Kasumi-1 (cell line): ENCODE measurements at places on chromosomes 11 and 22.

GRCh38 chr11:76026281-76026680 is 180.0 kb downstream of the WNT11 start:
- DNase-seq = no peak

- no peak for DNase-seq
These were observed 306.1 kb upstream of the DDI1 start for GRCh38 chr11:103730131-103730940.

GRCh38 chr22:48478124-48478523 is 1349.5 kb downstream of the BRD1 start:
- DNase-seq = no peak

- no peak for DNase-seq
These were observed at the start of gene PIWIL4 for GRCh38 chr11:94567181-94567670. TSS of gene PIWIL4 (plus strand) at chr11:94567368. CDS start at chr11:94567519, 151 bp downstream.

DNA sequence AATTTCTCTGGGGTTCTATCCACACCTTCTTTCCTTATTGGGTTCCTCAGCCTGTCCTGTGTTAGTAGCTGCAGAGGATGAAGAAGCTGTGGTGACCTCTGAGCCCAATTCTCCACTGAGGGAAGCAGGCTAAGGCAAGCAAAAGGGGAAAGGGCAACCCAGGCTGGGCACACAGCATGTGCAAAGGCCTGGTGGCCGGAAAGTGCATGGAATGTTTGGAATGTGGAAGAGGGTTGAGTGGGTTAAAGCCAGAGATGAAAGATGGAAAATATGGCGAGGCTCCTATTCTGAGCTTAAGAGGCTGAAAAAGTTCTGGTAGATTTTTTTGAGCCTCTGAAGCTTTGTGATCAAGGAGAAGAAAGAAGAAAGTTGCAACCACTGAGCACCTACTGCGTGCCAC is 247.1 kb downstream of the MIAT start:
- DNase-seq = no peak

GRCh38 chr11:76067099-76067498 is 139.2 kb downstream of the WNT11 start:
- DNase-seq = no peak

- DNase-seq = no peak
These were observed 1327.3 kb downstream of the TBC1D22A start for GRCh38 chr22:48089601-48090331.

DNA sequence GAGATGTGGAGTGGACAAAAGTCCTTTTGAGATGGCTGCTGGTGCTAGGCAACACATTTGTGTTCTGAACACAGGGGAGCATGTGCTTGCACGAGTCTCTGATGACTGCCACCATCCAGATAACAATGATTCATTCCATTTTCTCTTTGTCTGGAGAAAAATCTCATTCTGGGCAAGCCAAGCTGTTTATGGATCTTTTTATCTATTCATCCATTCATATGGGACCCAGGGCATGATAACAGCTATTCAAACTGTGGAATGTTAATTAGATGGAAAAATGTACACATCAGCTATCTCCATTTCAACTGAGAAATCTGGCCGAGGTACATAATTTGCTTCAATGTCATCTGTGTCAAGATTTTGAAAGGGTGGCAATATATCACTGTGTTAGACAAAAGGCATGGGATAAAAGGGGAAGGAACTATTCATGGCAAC is 117.5 kb upstream of the ZBED5 start:
- no peak for DNase-seq

DNA sequence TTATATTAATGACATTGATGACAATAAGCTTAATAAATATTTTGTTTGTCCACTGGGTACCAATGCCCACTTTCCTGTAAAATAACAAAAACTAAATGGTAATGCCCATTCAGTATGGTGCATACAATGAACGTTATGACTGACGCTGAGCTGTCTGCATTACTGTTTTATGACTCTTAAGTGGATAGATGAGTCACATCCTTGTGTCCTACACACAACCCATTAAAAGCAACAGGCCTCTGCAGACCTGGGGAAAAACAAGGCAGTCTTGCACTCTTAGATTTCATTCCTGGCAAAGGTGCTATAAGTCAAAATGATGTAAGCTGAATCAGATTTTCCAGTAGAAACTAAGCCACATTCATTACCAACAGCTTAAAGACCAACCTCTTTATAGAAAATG is 176.3 kb upstream of the TMEM45B start:
- DNase-seq = no peak

DNA sequence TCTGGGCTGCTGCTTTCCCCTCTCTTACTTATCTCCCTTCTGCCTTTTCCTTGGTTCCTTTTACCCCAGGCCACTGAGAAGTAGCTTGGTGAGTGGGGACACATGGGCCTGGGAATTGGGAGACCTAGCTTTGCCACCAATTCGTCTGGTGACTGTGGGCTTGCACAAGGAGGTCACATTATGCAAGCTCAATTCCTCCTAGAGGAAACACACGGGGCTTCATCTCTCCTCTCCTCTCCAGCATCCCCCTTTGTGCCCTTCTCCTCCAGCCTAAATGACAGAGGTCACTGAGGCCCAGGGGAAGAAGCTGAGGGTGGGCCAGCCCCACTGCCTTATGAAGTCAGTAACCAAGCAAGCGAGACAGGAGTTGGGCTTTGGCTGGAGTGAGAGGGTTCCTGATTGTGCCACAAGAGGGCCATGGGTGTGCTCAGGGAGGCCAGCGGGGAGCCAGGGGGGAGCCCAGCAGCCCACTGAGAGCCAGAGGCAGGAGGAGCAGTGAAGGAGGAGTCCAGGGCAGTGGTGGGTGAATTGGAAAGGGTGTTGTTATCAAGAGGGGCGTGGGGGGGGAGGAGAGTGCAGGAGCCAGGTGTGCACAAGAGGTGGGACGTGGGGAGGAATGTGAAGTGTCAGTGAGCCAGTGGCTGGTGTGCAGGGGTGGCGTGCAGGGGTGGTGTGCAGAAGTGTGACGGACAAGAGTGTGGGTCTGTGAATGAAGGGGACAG is 2.0 kb downstream of the CLCF1 start:
- DNase-seq = peak; percentile 61

GRCh38 chr11:114057147-114057546 is 2.4 kb upstream of the ZBTB16 start:
- DNase-seq = no peak

- peak; percentile 13 for DNase-seq
These were observed 14.7 kb upstream of the TAB1 start for GRCh38 chr22:39384750-39385480.

DNA sequence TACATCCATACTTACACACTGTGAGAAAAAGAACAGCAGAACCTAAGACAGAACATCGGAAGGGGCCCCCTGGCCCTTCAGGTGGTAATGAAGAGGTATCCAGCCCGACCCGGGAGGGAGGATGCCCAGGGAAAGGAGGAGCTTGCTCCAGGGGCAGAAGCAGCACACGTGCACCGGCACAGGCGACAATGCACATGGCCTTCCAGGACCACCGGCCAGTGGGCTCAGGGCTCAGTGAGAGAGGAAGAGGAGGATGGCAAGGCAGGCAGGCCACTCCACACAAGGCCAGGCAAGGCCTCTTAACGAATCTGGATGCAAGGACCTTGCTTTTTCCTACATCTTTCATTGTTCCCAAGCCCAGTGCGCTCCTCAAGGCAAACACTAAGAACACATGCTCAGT is 52.6 kb downstream of the MICAL3 start:
- no peak for DNase-seq

GRCh38 chr11:87722756-87723565 is 452.3 kb downstream of the RAB38 start:
- DNase-seq = peak; percentile 47

DNA sequence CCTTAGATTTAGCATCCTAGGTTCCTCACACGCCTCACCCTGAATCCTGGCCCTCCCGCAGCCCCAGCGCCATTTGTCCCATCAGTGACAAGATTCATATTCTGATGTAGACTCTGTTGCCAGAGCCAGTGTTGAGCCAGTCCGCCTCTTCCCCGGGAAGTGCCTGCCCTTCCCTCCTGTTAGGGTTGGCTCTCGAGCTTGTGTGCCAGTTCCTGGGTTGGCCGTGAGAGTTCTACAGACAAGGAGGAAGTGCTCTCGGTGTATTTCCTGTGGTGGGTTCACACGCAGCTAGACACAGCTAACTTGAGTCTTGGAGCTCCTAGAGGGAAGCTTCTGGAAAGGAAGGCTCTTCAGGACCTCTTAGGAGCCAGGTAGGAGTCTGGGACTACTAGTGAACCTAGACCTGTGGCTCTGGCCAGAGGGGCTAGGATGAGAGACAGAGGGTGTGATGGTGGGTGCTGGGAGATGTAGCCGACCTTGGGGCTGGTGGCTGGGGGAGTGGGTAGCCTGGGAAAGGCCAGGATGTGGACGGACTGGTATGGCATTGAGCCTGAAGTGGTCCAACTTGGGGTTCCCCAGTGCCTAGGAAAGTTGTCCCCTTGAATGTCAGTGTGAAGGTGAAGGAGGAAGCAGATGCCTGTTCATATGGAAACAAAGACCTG is at the start of gene IL18BP:
Gene IL18BP (plus strand): TSS at position 261 of the 662 bp plus-strand sequence. CDS start 1,076 bp downstream, outside the sequence.
- peak; percentile 79 for DNase-seq

DNA sequence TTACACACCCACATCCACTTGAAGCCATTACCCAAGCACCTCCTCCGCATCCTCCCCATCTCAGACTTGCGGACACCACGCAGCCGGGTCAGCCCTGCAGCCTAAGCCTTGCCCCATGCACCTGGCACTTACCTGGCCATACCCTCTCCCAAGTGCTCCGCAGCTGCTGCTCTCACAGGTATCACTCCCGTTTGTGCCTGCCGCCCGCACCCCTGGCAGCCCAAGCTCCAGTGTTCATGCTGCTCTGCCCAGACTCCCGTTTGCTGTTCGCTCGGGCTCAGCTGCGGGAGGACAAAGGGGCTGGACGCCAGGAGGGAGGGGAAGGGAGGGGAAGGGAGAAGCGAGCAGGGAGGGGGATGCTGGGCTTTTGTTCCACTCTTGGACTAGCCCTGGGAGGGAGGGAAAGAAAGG is at the start of gene KLHL35:
Gene KLHL35 (minus strand): TSS at position 293 of the 411 bp plus-strand sequence. CDS start 2,574 bp downstream, outside the sequence.
- no peak for DNase-seq

- peak; percentile 96 for DNase-seq
These were observed 34.3 kb upstream of the CREB3L1 start for GRCh38 chr11:46242952-46243795.

- DNase-seq = no peak
These were observed 10.7 kb downstream of the RAG1 start for GRCh38 chr11:36578458-36578857.

DNA sequence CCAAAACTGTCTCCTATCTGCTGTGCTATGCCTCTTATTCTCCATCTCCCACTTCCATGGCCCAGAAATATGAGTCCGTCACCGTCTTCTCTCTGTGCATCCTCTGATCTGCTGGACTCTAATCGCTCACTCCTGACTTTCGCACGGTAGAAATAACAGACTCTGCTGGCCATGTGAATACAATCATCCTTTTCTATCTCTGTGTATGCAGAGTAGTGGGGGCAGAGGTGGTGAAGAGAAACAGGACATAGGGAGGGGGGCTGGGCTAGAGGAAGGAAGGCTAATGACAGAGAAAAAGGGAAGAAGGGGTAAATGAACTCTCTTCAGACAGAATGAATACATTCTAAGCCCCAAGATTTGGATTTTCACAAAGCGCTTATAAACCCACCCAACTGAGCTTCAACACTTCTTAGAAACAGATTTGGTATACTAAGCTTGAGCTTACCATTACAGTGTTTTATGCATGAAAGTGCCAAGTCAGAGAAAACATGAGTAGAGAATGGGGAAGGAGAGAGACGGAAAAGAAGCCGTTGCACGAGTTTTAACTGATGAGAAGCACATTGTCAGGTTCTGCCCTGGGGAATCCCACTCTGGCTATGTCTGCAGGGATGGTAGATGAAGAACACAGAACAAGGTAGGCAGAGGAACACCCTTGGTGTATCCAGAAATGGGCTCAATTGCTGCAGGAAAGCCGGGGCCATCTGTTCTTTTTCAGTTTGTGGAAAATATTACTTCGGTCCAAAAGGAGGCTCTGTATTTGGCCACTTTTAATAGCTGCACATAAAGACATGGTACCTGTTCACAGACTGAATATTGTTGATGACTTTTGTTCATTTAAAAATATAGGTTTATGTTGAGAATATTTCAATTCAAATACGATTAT is 324.7 kb downstream of the ETS1 start:
- DNase-seq = no peak

- no peak for DNase-seq
These were observed 111.0 kb downstream of the DBX1 start for GRCh38 chr11:20049231-20049630.

- DNase-seq = no peak
These were observed 40.2 kb downstream of the SCGB1A1 start for GRCh38 chr11:62459080-62459479.
